ENCODE measurements at places on chromosomes 1 and 21.

GRCh38 chr1:99279525-99279924, 15.2 kb downstream of the PLPPR4 start:
- no peak for DNase-seq

DNA sequence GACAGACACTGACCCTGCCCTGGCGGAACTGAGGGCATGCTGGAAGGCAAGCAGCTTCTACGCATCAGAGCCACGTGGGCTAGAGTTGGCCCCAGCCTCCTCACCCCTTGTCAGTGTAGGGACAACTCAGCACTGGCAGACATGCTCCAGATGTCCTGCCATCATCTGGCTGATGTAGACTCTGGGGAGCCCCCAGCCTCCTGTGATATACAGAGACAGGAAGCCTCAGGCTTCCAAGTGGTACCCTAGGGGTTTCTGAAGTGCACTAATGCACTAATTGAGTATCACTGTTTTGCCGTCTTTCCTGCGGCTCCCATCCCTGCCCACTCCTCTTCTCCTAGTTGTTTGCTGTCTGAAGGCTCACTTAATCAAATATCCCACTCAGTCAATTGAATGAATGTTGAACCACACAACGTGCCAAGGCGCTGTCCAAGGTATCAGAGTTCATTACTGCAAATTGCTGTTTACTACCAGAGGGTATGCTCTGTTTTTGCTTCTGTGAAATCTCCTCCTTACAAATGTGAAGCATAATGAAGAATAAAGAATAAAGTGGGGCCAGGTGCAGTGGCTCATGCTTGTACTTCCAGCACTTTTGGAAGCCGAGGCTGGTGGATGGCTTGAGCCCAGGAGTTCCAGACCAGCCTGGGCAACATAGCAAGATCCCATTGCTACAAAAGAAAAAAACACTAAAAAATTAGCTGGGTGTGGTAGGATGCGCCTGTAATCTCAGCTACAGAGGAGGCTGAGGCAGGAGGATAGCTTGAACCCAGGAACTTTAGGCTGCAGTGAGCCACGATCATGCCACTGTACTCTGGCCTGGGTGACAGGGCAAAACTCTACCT, 76.4 kb upstream of the ZBTB18 start:
- DNase-seq = no peak

- no peak for DNase-seq
These were observed 7.2 kb downstream of the ATP1B1 start for GRCh38 chr1:169113613-169114119.

DNA sequence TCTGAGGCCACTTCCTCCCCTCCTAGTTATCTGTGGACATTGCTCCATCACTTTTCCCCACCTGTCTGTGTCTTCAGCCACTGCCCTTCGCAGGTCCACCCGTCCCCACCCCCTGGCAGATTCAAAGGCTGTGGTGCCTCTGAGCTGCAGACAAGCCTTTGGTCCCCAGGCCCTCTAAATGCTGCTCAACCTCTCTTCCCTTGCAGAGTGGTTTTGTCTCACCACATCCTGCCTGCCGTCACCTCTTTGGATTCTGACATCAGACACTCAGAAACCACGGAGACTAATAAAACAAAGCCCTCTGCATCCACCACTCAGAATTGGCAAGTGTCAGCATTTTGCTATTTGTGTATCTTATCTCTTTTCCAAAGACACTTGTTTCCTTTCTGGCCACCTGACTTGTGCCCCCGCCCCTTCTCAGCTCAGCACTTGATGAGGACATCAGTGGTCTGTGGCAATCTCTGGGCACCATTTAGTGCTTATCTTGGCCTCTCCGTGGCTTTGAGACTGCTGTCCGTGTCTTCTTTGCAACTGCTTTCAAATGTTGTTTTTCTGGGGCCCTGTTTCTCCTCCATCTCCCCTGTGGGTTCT, 7.7 kb downstream of the CNIH3 start:
- DNase-seq = peak; percentile 53

DNA sequence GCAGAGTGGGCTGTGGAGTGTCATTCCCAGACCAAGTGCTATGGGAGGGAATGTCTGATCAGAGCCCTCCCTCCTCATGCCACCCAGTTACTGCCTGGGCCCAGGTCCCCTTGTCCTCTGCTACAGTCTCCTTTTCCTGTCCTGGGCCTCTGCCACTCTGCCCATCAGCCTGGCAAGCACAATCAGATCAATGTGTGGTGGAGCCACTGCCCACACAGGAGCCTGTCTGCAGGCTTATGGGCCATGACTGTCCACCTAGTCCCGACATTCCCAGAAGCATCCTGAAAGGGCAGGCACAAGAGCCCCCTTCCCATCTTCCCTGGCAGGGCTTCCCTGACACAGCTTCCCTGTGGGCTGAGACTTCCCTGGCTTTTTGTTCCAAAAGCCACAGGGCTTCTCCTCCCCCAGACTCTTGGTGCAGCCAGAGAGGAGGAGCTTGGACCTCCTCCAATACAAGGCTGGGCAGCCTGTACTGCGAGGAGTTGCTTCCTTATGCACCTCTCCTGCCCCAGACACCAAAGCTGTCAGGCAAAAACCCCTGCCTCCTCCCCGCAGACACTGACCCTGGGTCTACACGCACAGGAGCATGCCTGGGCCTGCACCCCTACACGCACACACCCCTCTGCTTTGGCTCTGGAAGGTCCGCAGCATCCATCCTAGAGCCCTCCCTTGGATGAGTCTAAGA, 29.2 kb upstream of the CNTN2 start:
- DNase-seq = no peak

GRCh38 chr1:45566722-45567121, 16.1 kb downstream of the AKR1A1 start:
- DNase-seq = no peak

DNA sequence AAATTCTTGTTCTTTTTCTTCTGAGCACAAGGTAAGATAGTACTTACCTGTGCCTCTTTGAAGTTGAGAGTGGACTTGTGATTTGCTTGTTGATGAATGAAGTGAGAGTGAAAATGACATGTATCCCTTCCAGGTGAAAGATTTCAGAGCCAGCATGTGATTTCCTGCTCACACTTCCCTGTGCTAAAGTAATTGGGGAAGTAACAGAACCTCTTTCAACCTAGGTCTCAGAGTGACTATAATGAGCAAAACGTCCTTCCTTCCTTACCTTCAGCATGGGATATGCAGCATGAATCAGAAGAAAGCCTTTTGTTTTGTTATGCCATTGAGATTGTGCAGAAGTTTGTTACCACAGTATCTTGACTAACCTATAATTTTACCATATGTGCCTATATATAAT, 24.6 kb downstream of the RAVER2 start:
- DNase-seq = no peak

GRCh38 chr1:156464335-156464734, 36.2 kb downstream of the MEF2D start:
- DNase-seq = no peak

GRCh38 chr1:241706967-241707366, 54.9 kb downstream of the WDR64 start:
- DNase-seq = no peak

DNA sequence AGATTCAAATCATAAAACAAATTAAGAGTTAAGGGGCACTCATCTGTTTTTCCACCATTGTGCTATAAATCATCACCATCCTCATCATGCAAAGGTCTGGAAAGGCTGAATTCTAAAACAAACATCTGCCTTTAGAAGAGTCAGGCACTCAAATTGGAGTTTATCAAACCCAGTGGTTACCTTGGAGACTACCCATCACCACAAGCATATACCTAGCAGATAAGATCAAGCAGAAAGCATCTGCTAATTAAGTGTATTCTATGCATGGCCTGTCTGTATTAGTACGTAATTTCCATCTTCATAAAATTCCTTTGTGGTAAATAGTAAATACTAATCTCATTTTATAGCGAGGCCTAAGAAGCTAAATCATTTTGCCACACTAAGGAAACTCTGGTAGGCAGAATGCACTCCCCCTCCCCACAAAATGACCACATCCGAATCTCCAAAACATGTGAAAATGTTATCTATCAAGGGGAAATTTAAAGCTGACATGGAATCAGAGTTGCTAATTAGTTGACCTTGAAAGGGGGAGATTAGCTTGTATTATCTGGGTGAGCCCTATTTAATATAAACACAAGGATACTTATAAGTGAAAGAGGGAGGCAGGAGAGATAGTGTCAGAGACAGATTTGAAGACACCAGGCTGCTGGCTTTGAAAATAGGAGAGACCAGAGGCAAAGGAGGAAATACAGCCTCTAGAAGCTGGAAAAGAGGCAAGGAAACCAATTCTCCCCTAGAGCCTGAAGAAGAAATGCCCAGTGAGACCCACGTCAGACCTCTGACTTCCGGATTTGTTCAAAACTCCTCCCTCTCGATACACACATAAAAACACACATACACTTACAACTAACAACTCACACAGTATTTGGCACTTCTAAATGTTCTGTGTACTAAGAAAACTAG, 23.2 kb downstream of the ARID4B start:
- DNase-seq = no peak

- DNase-seq = no peak
These were observed 6.8 kb upstream of the EFCAB14 start for GRCh38 chr1:46725736-46726108.

DNA sequence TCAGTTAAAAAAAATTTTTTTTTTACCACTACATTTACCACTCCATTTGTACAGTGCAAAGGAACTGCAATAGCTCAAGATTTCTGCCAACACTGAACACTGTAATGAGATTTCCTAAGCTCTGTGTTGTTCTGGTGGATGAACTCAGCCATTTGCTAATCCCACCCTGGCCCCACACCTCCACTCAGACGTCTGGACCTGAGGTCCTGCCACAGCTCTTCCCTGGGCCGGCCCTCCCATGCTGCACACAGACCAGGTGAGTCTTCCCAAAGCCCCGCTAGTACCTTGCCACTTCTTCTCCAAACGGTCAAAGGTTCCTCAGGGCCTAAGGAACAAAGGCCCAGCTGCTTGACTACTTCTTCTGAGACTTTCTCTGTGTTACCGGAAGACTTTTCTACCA, 56.4 kb downstream of the SLC45A1 start:
- DNase-seq = no peak

- no peak for DNase-seq
These were observed 47.5 kb downstream of the YARS1 start for GRCh38 chr1:32769524-32770220.

Data from activated CD4-positive, alpha-beta T cell treated with anti-CD3 and anti-CD28 coated beads for 4 hours (primary cell).